Activated T-cell treated with anti-CD3 and anti-CD28 coated beads for 48 hours (primary cell): ENCODE measurements at places on chromosomes 12 and 14.

GRCh38 chr14:50139192-50139591, 22.8 kb upstream of the VCPKMT start:
- no peak for DNase-seq

DNA sequence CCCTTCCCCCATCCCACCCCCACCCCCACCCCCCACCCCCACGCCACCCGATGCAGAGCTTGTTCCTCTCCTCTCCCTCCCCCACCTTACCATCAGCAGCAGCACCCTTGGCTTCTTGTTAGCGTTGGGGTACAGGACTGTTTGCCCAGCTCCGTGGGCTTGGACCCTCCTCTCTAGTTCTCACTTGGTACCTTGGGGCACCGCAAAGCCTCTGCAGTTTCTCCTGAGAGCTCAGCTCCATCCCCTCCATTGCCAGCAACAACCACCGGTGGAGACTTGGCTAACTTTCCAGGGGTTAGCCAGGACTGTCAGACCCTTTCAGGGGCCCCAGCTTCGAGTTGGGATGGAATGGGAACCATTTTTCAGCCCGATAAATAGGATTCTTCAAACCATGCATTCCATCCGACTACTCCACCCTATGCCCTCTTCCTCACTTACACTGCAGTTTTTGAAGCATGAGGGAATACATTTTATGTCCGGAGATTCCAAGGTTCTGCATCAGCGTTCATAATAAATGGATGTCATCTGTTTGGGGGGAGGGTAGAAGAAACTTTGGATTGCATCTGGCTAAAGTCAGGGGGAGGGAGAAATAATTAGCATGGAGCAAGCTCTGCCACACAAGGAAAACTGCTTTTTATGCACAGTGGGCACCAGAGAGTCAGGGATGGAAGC, 1.1 kb downstream of the SCN8A start:
- DNase-seq: no peak

DNA sequence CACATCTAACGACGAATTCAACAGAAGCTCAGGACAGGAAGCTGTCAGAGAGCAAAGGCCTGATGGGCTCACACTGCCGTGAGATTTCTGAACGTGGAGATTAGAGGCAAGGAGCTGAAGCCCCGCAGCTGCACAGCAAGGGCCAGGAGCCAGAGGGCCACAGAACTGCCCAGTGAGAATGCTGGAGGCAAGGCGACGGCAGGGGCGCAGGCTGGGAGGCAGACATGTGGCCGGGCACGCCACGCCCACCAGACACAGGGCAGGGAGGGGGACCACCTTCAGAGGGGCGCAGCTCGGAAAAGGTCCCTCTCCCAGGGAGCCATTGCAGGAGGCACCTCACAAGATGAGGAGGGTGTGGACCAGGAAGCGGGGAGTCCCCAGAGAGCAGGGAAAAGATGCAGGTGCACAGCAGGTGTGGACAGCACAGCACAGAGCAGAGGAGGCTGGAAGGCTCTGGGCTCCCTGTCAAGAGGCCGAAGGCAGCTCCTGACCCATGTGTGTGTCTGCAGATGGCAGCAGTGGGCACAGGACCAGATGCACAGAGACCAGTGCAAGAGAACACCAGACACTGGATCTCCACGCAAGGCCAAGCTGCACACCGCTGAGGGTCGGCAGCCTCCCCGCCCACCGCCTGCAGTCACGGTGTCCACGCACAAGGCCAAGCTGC, 23.0 kb downstream of the BTBD6 start:
- no peak for DNase-seq

- DNase-seq: no peak
Measured at GRCh38 chr12:38886064-38886463, 19.3 kb downstream of the CPNE8 start.

DNA sequence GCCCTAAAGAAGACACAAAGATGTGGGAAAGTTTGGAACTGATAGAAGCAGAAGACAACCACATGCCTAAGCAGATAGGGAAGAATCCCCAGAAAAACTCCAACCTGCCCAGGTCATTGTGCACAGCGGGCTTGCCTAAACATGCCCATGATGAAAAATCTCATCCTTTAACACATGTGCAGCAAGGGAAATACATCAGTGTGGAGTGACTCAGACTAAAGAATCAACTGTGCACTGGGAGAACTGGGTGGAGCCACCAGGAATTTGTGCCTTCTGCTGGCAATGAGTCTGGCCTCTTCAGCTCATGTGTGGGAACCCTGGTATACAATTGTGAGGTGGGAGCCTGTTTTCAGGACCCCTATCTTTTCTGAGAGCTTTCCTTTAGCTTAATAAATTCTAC, 398.5 kb downstream of the FSCB start:
- no peak for DNase-seq

- DNase-seq: no peak
Measured at GRCh38 chr14:76923431-76924370, 97.5 kb downstream of the LRRC74A start.

DNA sequence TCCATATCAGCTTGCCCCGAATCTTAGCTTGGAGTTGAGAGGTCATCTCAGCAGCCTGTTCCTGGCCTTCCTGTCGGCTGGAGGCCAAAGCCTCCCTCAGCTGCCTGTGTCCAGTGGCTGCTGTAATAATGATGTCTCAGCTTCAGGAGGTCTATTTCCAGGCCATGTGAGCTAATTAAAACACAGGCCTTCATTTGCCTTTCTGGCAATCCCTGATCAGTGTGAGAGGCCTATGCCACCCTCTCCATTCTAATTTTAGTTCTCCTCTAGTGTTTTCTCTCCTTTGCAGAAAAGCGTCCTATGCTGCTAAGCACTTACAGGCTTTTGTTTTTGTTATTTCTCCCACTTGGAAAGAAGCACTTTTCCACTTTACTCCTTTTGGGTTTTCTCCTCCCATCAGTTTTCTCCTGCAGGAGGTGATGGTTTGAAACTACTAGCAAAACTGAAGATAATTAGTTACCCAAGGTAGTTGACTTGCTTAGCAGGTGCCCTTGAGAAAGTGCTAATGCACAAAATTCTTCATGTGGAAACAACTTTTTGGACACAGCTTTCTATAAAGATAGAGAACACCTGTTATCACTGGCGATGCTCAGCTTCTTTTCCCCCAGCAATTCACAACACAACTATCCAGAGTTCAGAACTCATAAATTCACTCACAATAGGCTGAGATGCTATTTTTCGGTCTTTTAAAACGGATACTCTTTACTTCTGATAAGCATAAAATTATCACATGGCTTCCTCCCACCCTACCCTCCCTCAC, 255.3 kb upstream of the GARIN6 start:
- no peak for DNase-seq

DNA sequence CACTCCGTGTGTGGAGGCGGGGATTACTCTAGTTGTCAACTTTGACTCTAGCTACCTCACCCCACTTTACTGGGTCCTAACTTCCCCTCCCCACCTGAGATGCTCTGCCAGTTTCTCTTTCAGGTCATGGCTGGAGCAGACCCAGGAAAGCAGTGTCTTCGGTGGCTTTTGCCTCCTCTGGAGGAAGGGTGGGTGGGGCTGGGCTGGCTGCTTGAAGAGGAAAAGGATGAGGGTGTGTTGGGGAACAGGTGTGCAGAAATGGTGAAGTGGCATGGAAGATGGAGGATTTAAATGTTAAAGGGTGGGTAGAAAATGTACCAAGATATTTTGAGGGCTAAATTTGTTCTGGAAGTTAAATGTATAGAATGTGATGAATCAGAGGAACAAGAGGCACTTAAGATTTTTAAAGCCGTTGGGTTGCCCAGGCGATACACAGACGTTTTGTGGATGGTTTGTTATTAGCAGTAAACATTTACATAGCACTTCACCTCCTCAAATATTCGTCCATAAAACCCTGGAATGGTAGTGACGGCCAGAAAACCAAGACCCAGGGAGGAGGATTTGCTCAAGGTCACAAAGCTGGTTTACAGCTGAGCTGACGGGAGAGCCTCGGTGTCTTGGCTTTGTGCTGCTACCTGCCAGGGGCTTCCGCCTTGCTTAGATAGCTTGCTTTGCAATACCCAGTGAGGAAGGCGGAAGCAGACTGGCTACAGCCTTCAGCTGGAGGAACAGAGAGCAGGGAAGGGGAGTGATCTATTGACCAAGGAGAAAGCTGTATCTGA, 72.2 kb upstream of the PRMT8 start:
- no peak for DNase-seq
